H7 (cell line): ENCODE measurements at places on chromosomes 16 and 17.
A peak's percentile ranks its signal among the peaks of the same experiment; 100 is the strongest.

- DNase-seq = no peak
These were observed 158.3 kb upstream of the ZFHX3 start for GRCh38 chr16:73206151-73206707.

DNA sequence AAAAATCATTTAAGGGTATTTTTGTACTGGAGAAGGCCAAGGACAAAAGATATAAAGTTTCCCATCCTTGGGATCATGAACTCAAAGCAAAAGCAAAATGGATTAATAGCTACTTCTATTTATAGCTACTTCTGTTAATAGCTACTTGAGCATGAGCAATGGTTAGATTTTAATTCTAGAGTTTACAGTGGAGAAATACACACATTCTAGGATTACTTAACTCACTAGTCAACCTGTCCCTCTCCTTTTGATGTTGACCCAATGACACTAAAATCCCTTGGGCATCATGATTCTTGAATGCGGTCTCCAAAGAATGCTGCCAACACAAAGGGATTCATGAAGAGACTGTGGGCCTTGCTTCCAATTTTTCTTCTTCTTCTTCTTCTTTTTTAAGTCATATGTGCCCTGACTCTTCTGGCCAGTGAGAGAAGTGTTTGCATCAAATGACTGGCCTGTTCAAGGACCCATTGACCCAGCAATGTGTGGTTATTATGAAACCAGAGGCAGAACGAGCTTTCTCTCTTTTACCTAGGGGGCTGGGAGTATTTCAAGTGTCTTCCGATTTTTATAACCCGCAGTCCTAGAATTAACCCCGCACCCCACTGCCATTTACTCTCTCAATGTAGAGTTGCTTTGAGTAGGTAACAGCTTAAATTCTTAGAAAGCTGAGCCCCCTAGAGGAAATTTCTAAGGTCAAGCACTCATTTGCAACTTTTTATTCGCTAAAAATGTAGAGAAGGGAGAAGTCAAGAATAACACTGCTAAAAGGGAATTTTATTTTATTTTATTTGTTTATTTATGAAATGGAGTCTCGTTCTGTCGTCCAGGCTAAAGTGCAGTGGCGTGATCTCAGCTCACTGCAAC lies 34.6 kb downstream of the OTOA start:
- no peak for DNase-seq

GRCh38 chr16:68076560-68076959 lies 8.6 kb upstream of the NFATC3 start:
- peak; percentile 4 for DNase-seq

- DNase-seq = no peak
These were observed 44.8 kb upstream of the HLF start for GRCh38 chr17:55219934-55220333.

- no peak for DNase-seq
These were observed 405.5 kb downstream of the CPPED1 start for GRCh38 chr16:12398029-12398682.

GRCh38 chr17:36602924-36603384 lies 1.6 kb downstream of the MRM1 start:
- peak; percentile 90 for DNase-seq

DNA sequence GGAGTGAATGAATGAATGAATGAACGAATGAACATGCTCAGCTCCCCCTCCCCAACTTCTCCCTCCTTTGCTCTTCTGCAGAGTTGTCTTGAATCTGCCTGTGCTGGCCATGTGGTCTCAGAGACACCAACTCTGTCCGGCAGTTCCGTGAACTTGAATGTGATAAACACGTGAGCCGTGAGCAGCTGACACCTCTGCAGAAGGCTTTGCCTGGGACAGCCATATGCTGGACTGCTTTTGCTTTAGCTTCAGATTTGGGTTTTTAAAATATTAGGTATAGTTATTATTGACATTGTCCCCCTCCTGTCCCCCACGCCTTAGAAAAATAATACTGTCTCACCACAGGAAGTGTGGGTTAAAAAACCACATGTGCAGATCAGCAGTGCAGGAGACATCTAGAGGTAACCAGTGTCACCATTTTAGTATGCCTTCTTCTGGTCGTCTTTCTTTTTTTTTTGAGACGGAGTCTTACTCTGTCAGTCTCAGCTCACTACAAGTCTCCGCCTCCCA lies 83.8 kb downstream of the ABCC1 start:
- DNase-seq = no peak

GRCh38 chr16:88047462-88047861 lies 96.2 kb downstream of the BANP start:
- DNase-seq = no peak

- DNase-seq = no peak
These were observed 45.2 kb upstream of the LCMT1 start for GRCh38 chr16:25066426-25066746.

DNA sequence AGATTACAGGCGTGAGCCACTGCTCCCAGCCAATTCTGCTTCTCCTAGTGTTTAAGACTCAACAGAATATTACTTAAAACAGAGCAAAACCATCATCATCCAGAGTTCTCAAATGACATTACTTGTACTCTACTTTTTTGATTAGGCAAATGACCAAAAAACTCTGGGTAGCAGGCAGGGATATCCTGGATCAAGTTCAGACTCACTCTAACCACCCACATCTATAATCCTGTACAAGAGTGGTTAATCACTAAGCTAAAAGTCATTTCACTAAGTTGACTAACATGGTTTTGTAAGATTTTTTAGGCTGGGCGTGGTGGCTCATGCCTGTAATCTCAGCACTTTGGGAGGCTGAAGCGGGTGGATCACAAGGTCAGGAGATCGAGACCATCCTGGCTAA lies 6.8 kb downstream of the NAE1 start:
- no peak for DNase-seq

DNA sequence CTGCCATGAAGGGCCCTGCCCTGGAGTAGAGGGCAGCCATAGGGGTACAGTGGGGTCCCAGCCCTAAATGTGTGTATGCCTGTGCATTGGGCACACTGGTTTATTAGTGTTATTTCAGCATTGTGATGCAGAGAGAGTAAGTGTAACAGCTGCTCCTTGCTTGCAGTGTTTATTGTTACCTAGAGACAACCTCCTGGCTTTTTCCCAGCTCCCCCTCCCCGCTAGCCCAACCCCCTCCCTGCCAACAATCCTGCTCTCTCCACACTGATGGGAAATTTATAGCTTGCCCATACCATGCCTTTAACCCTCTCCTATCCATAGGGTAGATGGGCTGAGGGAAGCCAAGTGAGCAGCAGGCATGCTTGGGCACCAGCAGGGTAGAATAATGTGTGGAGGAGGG lies 51.3 kb downstream of the NEUROD2 start:
- DNase-seq = no peak

DNA sequence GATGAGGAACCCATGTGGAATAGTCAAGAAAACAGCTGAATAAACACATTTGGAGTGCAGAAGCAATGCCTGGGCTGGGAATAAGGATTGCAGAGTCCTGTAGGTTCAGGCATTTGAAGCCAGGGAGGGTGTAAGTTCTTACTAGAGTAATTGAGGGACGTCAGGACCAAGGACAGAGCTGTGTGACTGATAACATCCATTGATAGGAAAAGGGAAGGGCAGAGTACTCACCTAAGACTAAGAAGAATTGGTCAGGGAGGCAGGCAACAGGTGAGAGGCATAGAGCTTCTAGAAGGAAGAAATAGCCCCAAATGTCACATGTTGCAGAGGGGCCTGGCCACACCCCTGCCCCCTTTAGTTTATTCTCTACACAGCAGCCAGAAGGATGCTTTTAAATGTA lies 79.8 kb upstream of the TMEM132E start:
- DNase-seq = peak; percentile 73

DNA sequence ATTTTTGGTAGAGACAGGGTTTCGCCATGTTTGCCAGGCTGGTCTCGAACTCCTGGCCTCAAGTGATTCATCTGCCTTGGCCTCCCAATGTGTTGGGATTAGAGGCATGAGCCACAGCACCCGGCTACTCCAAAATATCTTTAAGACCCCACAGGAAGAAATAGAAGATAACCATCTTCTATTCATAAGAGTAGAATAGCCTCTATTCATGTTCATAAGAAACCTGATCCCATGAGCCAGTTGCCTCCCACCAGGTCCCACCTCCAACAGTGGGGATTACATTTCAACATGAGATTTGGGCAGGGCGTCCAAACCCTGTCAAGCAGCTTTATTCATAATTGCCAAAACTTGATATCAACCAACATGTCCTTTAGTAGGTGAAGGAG lies 13.9 kb upstream of the TMC7 start:
- no peak for DNase-seq

DNA sequence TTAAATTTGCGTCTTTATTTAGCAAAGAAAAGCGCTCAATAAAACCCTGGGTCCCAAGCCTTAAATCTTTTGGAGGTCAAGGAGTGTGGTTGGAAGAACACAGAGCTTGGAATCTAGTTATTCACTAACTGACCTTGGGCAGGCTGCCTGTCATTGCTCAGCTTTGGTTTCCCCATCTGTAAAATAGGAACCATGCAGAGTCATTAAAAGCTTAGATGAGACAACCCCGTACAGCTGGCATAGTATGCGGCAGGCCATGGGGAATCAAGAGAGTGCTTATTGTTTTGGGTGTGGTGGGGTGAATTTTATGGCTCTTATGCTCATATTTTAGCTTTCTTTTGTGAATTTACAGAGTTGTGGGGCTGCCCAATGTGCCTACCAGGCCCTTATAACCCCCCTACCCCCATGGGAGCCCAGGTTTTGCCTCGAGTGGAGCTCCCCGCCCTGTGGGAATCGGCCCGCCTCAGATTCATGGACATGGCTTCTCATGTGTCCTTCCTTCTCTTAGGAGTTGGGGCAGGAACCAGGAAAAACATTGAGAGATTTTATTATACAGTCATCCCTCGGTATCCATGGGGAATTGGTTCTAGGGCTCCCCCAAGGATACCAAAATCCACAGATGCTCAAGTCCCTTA lies 113.5 kb downstream of the CLEC16A start:
- no peak for DNase-seq

GRCh38 chr17:47804461-47804860 lies 17.1 kb downstream of the OSBPL7 start:
- no peak for DNase-seq

DNA sequence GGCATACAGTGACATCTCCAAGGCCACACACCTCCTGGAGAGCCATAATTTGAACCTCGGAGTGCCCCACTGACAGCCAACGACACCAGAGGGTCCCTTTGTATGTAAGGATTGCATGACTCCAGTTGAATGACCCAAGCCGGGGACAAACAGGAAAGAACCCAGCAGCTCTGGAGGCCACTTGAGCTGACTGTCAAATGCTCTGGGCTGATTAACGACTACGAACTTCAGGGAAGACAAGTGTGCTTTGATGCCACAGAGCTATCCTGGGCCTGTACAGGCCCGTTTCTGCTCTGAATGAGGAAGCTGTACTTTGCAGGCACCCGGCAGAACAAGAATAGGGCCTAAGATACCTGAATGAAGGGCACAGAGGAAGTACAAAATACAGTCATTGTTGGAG lies 404.6 kb downstream of the SLC39A11 start:
- no peak for DNase-seq

- DNase-seq = no peak
These were observed 6.0 kb upstream of the GRB2 start for GRCh38 chr17:75411328-75412067.

- no peak for DNase-seq
These were observed 66.9 kb downstream of the ZNF423 start for GRCh38 chr16:49788986-49789385.

- no peak for DNase-seq
These were observed 240.5 kb downstream of the SEC14L1 start for GRCh38 chr17:77381185-77381700.

DNA sequence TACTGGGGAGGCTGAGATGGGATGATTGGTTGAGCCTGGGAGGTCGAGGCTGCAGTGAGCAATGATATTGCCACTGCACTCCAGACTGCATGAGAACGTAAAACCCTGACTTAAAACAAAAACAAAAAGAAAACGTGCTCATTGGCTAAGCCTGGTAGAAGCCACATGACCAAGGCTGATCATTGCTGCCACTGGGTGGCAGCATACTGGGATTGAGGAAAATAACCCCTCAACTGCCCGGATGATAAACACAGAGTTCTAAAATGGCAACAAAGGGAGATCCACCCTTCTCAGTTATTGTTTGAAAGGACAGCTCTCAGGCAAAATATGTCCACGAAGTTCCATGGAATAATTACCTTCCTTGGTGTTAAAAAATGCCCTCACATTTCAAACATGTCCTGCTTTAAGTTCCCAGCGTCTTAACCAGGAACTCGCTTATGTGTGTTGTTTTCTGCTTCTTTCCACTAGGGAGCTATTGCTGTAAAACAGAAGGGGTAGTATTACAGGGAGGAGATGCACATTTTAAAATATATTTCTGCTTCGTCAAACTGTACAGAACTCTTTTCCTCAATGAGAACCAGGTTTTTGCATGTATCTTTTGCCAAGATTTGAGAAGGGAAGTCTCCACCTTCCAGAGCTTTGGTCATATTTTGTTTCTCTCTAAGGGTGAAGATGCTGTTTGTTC lies 675.3 kb downstream of the MAF start:
- DNase-seq = peak; percentile 70

DNA sequence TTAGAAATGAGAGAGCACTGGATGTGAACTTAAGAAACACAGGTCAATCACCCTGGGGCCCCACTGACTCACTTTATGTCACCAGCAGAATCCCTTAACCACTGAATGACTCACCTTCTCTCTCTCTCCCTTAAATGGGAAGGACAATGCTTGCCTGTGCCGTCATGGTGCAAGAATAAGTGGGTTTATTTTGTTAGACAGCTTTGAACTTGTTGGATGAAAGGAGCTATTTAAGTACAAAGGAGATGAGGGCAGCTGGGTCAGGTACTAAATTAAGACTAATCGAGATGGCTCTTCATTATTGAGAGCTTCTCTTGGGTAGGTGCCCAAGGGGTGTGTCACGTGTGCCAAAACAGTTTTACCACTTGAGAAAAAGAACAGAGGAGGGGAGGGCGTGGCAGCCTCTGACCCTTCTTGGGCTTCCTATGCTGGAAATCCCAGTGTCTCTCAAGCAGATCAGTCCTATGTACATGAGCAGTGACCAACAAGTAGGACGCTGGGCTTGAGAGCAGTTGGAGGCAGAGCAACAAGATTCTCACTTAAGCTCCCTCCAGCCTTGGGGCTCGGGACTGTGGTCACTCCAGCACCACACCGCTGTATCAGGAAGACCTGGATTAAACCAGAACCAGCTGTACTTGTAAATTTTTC lies 6.7 kb upstream of the KRT31 start:
- no peak for DNase-seq

GRCh38 chr17:34368946-34369500 lies 6.0 kb upstream of the CCL1 start:
- no peak for DNase-seq
